ENCODE measurements at places on chromosomes 7 and 10.
A peak's percentile ranks its signal among the peaks of the same experiment; 100 is the strongest.

GRCh38 chr10:98963608-98964007 is 272.0 kb downstream of the HPSE2 start:
- H3K36me3 ChIP-seq, result no peaks in the 10 kb centered on the region
- no peaks in the 10 kb centered on the region for H3K27me3 ChIP-seq
- DNase-seq, result no peak
- no peaks in the 10 kb centered on the region for H3K4me1 ChIP-seq
- no peak overlapping the region for H3K27ac ChIP-seq
- H3K4me3 ChIP-seq, result no peak overlapping the region

- no peaks in the 10 kb centered on the region for H3K36me3 ChIP-seq
- DNase-seq, result peak; percentile 40
- no peaks in the 10 kb centered on the region for H3K27me3 ChIP-seq
- peaks cover 14% of the 10 kb centered on the region for H3K4me1 ChIP-seq
Measured at GRCh38 chr10:24642921-24643678, 80.6 kb downstream of the ARHGAP21 start.

- H3K27ac ChIP-seq, result no peak overlapping the region
- no peak for DNase-seq
Measured at GRCh38 chr7:84684836-84685480, 490.4 kb upstream of the SEMA3A start.

DNA sequence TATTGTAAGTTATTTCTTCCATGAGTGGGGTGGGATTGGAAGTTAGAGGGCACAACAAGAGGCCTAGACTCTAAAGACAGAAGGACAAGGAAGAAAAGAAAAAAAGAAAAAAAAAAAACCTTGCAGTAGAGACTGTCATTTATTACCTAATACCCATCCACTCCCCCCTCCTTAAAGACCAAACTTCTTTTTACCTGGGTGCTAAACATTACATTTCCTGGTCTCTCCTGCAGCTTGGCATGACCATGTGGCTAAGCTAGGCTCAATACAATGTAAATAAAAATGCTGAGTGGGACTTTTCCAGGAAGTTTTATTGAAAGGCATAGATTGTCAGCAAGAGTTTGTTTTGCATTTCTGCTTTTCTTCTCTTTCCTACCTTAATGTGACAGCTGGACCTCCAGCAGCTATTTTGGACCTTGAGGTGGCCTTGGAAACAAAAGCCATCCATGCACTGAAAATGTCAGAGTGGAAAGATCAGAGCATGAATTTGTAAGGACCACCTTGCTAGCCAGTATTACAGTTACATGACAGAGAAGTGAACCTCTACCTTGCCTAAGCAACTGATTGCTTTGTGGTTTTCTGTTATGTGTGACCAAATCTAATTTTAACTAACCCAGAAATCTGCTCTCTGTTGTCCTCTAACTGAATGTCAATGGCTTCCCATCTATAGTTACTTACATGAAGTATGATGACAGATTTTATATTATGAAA is 81.3 kb upstream of the SFMBT2 start:
- H3K27me3 ChIP-seq, result no peaks in the 10 kb centered on the region
- H3K4me1 ChIP-seq, result peaks cover 37% of the 10 kb centered on the region
- DNase-seq, result peak; percentile 74
- no peaks in the 10 kb centered on the region for H3K36me3 ChIP-seq
